ENCODE measurements at places on chromosomes 12 and 14.
A peak's percentile ranks its signal among the peaks of the same experiment; 100 is the strongest.

GRCh38 chr12:109497675-109498074, 20.2 kb downstream of the UBE3B start:
- DNase-seq = no peak

- DNase-seq = peak; percentile 68
Measured at GRCh38 chr14:80638620-80639515, 302.7 kb downstream of the CEP128 start.

DNA sequence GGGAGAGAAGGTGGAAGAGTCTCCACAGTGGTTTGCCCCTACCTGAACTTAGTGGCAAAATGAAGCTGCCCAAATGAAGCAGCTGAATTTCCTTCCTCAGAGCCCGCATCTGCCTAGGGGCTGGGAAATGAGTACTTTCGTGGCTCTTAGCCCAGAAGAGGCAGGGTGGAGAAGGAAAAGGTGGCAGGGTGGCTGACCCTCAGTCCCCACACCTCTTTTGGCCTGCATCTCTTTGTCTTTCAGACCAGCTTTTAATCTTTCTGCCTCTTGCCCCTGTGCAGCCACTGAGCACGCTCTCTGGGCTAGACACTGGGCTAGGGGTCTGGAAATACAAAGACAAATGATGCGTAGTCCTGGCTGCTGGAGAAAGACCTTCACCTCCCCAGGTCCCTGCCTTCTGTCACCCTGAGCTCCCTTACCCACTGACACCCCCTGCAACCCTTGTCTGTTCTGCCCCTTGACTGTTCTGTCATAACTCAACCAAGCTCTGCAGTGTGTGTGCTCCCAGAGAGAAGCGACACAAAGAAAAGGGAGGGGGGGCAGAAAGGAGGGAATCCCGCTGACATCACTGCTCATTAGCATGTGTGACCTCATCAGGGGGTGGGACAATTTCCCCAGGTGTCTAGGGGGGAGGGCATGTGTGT, 371 bp upstream of the REM2 start:
- DNase-seq = no peak

- DNase-seq = no peak
Measured at GRCh38 chr14:72783741-72784140, 110.2 kb downstream of the DPF3 start.

DNA sequence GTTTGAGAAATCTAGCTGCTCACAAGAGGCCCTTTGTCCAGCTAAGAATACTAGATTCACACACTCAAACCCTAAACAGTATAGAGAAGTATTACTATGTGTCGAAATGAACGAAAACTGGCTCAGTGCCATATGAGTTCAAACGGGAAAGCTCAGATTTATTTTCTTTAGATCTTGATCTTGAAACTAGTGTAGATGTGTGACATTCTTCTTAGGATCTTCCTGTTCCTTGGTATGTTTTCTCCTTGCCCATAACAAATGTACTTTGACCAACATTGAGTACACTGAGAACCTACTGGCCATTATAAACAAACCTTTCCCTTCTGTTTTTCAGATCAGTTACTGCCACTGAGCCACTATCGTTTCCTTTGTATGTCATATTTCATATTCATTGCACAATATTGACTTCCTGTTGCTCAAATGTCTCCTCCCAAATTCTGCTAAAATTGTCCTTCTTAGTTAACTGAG, 21.3 kb downstream of the MYBPC1 start:
- DNase-seq = no peak

GRCh38 chr14:23310546-23310945, 3.9 kb downstream of the BCL2L2 start:
- DNase-seq = no peak

GRCh38 chr14:63860146-63860545, 7.3 kb downstream of the SYNE2 start:
- DNase-seq = no peak

DNA sequence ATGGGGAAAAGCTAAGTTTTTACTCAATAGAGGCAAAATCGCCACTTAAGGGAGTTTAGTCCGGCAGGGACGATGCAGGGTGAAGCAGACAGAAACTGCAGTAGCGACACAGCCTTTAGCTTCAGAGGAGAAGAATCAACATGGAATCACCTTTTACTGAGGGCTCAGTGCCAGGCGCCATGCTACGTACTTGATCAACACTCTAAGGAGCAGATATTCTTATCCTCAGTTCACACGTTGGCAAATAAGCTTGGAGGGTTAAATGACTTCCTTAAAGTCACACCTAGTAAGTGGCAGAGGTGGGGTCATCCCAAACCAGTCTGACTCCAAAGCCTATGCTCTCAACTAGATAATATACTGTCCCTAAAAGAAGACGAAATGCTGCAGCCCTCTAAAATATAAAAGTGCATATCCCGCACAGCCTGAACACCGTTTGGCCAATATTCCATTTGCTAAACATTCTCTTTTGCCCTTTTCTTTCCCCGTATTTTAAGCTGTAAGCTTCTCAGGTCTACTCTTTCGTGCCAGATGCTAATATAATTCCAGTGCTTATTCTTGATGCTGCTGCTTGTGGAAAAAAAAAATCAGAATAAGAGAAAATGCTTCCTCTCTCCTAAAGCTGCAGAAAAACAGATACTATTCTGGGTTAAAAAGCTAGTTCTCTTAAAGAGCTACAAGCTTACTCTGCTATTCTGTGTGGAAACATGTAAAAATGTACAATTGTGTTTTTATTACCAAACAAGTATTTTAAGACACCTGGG, 10.9 kb downstream of the CCDC92 start:
- no peak for DNase-seq

DNA sequence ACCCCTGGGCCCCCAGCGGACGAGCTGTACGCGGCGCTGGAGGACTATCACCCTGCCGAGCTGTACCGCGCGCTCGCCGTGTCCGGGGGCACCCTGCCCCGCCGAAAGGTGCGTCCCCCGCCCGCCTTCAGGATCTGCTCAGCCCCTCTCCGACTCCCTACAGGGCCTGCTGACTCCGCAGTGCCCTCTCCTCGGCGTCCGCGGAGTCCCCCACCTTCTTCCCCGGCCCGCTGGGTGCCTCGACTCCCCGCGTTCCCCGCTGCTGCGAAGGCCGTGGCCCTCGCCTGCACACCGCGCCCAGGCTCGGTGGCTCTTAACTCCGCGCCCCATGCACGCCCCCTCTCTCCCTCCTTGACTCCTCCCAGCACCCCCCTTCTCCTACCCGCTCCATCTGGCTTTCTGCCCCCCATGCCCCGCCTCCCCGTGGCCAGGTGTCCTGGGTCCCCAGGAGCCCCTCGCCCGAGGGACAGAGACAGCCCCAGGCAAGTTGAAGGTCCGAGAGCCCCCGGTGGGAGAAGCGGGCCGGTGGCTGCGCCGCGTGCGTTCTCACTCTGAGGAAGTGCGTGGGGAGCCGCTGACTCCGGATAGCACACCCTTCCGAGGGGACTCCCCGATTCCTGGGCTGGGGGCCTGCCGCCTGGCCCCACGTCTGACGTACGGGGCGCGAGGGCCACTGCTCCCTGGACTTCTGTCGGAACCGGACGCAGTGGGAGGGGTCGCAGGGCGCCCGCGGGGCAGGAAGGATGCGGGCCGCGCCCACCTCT, 594 bp downstream of the TAMALIN start:
- no peak for DNase-seq

Measured in HS-5 (cell line).